Left kidney (tissue), 8 donors: ENCODE measurements at places on chromosomes 5 and 9. TPM values are rescaled to one million over a fixed set of nuclear protein-coding genes. Genes with fewer than 3 reads are reported as not detected.

DNA sequence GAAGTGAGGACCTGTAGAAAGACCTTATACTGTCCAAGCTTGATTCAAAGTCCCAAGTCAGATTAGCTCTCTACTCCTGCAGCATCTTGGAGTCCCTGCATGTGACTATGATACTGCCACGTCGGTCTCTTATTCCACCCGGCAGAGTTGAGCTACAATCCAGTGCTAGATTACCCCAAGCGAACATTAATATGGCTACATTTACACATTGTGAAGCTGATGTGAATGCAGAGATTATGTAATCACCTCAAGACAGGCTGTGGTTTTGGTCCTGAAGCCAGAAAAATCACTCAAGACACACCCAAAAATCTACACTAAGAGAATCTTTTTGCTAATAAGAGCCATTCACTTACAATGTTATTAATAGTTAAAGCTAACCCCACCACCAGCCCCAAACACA, 116.7 kb downstream of the GNA14 start:
- no peak for DNase-seq

- no peak for DNase-seq
Measured at GRCh38 chr5:3029396-3029795, 277.9 kb upstream of the IRX2 start.

DNA sequence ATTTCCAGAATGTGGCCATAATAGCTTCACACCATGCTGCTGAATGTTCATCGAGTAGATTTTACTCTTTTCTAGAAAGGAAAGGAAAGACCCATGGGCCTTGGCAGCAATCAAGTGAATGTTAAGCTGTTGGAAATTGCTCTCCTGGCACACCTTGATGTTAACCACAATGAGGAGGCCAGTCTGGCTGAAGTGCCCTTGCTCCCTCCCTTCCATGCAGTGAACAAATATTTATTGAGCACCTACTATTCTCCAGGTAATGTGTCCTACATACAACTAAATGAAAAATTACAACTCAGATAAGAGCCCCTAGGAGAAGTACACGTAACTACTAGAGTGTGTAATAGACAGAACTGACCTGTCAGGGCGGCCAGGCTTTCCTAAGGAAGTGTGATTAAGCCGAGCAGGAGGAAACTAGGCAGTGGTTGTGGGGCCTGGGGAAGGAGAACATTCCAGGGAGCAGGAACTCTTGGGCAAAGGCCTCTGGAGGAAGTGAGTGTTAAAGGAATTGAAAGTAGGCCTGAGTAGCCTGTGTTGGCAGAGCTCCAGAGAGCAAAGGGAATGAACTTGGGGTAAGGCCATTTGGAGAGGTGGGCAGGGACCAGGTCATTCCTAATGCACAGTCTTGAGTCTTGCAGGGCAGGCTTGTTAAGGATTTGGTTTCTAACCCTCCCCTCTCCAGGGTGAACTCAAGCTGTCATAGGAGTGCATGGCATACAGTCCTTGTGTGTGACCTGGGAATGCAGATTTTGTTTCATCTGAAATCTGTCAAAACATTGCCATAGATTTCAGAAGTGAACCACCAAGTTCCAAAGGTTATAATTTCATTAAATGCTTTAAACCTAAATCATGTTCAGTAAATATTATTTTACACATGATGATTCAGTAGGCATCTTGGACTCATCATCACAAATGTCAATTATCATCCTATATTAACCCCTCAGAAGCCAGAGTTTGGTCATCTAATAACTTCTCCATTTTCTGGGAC, 9.0 kb upstream of the ZSWIM6 start:
- no peak for DNase-seq

DNA sequence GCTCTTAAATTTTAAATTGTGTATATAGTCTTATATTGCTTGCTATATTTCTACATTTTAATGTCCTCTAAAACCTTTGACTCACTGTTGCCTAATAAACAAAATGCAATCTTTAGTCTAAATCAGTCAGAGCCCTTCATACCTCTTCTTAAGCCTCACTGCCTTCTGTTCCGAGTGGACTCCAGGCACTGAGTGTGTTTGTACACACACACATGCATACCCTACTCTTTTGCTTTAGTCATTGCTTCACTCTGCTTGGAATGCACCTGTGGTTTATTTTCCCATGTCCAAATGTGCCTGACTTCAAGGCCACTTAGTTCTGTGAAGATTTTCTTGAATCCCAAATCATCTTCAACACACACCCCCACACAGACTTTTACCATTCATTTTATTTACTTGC, 60.9 kb downstream of the SLC12A2 start:
- DNase-seq = no peak

DNA sequence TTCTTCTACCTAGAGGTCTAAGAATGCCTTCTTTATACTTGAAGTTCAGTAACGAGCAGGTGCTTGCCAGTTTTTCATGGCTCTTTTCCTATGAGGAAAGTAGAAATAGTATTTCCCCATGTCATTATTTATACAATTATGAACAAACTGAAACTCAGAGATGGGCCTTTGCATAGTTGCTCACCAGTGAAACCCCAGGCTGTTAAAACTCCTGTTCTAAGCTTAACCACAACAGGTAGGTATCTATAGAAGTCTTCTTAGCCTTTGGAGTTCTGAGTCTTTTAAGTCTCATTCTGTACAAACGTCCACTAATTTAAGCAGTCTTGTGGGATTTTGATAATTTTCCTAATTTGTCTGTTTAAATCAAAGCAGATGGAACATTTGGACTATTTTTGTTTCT, 90.1 kb downstream of the STARD4 start:
- DNase-seq = no peak

Gene TTC16
- polyA plus RNA-seq = 0.28 TPM

- DNase-seq = no peak
Measured at GRCh38 chr9:105880517-105880916, 186.2 kb downstream of the TMEM38B start.

DNA sequence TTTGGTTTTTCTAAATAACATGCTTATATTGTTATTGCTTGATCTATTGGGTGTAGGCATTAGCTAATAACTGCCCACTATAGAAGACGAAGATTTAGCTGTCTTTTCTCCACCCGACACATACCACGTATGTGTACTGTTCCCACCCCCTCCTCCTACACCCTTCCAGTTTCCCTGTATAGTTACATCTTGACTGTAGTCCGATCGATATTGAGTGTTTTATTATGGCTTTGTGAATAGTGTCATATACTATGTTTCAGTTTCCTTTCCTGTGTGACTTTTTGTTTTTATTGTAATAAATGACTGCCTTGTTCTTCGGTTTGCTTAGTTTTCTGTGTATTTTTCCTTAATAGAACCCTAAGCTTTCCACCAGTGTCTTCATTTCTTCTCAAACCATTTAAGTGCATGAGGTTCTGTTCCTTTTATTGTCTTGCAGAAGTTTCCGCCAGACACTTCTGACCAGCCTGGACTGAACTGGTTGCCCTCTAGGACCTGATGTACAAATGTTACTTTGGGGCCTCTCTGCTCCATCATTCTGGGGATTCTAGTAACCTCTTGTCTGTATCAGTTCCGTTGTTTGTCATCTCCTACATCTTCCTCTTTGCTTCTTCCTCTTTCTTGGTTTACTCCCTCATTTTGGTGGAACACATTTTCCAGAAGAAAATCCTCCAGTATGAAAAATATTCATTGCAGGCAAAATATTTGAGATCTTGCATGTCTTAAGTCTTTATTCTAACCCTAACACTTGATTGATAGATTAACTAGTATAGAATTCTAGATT, 61.8 kb downstream of the PRKACG start:
- no peak for DNase-seq

DNA sequence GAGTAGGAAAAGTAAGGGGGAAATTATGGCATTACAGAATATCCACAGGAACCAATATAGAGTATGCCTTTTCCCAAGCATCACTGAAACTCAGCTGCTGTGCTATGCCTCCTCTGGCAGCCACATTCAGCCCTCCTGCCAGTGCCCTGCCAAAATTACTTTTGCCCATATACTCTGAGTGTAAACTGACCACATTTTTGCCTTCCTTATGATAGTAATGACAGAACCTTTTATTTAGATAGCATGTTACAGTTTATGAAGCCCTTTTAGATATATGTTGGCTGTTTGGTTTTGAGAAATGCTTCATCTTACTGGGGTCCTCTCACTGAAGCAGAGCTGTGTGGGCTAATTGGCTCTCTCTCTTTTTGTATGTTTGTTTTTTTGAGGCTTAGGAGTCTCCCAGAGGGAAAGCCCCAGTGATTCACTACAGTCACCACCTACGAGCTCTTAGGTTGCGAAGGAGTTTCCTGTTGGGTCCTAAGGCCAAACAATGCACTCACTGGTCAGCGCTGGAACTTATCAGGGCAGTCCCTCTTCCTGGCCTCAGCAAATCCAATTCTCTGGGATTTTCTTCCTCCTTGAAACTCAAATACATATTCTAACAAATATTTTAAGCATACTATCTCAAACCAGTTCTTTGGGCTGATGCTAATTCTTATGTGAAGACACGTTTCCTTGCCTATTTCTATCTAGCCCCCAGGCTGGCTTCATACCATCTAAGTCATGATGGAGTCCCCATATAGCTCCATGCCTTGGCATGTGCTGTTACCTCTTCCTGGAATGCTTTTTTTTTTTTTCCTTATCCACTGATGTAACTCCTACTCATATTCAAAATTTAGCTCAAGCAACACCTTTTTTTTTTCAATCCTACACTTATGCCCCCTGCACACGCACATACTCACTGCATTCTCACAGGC, 3.7 kb downstream of the PHF24 start:
- DNase-seq = no peak

Gene KIF20A
- 61.8 TPM for polyA plus RNA-seq

- DNase-seq = no peak
Measured at GRCh38 chr9:131701789-131702337, 38.0 kb downstream of the RAPGEF1 start.

DNA sequence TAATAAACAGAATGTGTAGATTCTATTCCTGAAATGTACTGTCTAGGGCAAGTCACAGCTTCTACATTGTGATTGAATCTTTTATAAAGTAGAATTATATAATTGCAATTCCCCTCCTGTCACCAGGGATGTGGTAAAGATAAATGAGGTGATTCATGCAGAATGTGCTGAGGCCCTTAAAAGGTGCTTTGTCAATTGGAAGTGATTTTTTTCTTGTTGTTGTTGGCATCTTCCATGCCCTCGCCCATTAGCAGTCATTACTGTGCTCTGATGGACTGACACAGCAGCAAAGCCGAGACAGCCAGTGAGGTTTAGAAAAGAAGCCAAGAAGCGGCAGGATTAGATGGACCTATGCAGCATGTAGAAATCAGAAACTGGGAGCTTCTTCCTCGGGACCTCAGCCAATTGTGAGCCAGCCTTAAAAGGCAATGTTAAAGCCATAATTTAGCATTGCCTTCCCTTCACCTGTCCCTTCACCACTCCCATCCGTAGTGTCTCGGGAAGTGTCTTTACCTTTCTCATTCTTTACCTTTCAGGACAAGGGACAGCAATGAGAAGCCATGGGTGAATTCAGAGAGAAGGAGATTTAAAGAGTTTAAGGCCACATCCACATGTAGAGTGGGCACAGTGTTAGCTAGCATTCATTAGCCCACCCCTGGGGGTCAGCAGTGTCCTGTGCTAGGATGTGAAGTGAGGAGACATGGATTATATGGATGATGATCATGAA, 257.8 kb downstream of the PLK2 start:
- no peak for DNase-seq

DNA sequence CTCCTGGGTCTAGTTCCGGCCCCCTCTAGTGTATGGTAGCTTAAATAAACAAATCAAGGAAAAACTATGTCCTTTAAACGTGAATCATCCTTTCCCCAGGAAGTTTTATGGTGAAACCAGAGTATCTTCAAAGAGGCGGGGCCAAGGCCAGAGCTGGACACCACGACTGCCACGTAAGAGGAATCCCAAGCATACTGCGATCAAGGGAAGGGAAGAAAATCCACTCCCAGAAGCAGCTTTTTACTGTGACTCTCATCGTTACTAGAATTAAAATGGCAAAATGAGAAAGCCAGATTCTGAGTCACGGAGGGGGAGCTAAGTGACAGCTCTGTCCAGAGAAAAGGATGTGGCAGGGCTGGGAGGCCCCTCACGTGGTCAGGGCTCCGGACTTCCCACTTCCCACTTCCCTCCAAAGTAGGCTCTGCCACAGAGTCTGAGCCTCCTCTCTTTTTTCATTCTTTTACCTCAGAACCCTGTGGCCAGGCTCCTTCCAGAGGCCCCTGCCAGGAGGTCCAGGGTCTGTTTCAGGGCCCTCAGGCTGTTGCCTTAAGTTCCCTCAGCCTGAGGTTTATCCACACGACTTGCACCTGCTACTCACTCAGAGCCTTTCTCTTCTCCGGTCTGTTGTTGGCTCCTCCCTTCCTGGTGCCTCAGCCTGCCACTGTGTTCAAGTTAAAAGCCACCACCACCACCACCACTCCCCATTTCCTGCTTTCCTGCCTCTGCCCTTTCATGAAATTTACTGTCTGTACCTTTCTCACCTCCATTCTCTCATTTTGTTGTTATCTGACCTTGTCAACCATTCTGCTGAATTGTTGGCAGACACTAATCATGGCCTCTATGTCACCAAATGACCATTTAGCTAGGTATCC, 1.4 kb upstream of the GLRX start:
- DNase-seq = peak; percentile 49

Gene GAS1
- 55.3 TPM for polyA plus RNA-seq

DNA sequence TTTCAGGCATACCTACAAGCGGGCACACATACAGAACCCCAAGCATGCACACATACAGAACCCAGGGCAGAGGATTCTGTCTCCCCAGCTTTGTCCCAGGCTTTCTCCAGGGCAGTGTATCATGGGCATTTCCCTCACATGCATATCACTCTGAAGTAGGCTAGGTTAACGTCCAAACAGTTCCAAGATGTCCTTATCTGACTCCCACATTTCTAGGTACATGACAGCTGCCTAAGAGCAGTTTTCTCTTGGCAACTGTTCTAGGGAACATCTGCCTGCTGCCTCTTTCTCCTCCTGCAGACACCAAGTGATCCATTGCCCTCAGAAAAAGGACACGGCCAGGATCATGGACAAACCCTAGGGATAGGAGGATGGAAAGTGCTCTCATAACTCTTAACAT, 84.9 kb upstream of the NR3C1 start:
- DNase-seq = no peak

- DNase-seq = no peak
Measured at GRCh38 chr5:65535529-65535987, 27.4 kb downstream of the CENPK start.

DNA sequence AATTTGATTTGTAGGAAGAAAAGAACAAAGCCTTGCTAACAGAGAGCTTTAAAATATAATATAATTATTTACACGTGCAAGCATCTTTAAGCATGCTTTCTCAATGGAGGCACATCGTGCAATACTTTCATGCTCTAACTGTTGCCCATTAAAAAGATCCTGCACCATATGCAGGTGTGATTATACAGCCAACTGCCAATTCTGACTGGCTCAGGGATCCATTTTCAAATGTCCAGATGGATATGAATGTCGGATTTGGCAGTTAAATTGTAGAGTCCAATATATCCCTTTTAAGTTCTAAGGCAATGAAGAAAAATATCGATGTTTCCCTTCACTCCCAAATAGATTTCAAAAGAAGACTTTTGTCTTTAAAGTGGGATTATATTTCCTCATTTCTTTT, 416.4 kb upstream of the CD180 start:
- DNase-seq = no peak

GRCh38 chr5:115317736-115318135, 21.3 kb upstream of the CCDC112 start:
- no peak for DNase-seq
